ENCODE measurements at places on chromosomes 5 and 9.

GRCh38 chr9:77454663-77455062 lies 193.5 kb downstream of the GNA14 start:
- no peak for DNase-seq

DNA sequence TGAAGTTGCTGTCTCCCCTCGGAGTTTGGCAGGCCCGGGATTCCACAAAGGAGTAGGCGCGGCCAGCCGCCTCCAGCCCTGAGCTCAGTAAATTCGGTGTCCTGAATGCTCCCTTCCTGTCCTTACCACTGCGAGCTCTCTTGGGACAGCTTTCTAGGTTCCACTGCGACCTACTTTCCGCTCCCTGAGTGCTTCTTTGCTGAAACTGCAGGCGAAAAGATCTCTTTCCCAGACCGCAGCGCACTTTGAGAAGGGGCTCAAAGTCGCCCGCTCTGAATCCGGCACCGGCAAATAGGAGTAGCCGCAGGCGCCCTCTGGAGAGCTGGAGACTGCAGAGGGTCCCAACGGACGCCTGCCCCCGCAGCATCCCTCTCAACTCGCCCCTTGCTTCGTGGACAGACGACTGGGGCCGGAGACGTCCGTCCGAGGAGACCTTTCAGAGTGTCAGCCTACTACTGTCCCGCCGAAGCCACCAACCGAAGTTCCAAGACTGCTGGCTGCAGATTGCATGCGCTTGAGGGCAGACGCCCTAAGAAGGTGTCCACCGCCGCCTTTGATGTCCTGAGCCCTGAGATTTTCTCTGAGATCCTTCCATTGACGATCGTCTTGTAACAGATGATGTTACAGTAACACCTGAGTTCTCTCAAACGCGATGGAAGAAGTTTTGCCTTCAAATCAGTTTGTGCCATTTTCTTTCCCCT lies 96.0 kb downstream of the ANXA2R start:
- no peak for DNase-seq

- no peak for DNase-seq
These were observed 48.8 kb downstream of the SH3GL2 start for GRCh38 chr9:17627641-17628040.

DNA sequence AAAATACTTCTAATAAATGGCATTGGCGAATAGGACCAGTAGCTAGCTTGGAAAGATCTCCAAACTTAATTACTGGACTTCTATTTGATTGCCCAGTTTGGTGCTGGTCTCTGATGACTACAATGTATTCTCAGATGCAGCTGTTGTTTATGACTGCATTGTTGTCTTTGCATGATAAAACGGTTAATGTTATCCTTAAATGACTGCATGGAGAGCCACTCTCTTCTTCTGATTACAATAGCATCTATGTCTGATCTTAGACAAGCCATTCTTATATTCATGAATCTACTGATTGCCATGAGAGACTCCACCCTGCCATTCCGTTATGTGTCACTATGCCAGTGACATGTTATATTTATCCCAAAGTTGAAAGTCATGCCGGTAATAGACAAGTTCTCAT lies 42.9 kb upstream of the ERBIN start:
- no peak for DNase-seq

- no peak for DNase-seq
These were observed 7.4 kb upstream of the SPDL1 start for GRCh38 chr5:169576181-169576598.

DNA sequence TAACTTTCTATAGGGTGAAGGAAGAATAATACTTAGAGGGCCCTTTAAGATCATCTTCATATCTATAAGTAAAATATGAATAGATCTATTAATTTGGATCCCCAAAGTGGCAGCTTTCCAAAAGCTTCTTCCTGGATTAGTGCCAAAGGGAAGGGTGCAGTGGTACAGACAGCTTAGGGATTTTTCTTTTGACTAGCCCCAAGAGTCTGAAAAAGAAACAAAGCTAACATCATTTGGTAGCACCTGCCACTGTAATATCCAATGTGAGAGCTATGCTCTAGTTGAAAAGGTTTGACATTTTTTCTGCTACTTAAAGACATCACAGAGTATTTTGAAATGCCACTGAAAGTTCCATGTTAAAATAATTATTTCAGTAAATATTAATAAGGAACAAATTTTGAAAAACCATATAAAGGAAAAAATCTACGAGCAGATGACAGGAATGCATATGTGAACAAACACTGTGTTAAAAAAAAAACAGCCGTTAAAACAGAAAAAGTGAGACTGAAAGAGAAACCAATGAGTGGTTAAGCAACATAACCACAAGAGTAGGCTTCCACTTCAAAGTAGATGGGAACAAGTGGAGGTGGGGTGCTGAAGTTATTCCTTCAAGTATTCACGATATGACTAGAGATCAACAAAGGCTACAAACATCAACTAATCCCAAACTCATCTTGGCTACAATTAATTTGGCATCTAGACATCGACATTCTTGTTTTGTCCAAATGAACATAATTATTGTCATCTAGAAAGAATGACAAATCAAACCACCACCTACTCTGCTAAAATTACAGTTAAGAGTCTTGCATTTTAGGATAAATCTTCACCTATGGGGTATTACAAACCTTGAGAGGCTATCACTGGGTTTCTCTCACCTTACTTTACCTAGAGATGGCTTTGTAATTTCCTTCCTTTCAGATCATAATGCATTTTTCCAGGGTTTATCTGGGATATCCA lies 137.5 kb downstream of the CPLANE1 start:
- no peak for DNase-seq

Measured in H1 (cell line).